ENCODE measurements at places on chromosomes 6 and 20.
A peak's percentile ranks its signal among the peaks of the same experiment; 100 is the strongest.

DNA sequence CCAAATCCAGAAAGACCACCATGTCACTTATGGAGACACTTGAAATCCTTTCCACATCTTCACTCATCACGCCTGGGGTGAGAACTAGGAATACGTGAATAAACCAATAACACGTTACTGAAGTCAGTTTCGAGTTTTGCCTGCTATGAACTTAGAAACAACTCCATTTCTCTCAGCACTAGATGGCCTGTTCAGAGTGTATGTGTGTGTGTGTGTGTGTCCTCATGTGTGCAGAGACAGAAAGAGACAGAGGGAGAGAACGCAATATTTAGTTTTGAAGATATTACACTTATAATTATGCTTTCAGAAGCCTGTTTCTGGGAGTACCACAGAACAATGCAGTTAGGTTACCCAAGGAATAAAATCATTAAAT, 81.2 kb upstream of the CCN6 start:
- DNase-seq, result peak; percentile 37

DNA sequence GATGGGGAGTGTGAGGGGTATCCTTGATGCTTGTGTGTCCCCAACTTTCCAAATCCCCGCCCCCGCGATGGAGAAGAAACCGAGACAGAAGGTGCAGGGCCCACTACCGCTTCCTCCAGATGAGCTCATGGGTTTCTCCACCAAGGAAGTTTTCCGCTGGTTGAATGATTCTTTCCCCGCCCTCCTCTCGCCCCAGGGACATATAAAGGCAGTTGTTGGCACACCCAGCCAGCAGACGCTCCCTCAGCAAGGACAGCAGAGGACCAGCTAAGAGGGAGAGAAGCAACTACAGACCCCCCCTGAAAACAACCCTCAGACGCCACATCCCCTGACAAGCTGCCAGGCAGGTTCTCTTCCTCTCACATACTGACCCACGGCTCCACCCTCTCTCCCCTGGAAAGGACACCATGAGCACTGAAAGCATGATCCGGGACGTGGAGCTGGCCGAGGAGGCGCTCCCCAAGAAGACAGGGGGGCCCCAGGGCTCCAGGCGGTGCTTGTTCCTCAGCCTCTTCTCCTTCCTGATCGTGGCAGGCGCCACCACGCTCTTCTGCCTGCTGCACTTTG, at the start of gene TNF:
TSS of gene TNF (plus strand) at position 231 of the 567 bp plus-strand sequence. CDS start at position 408, 177 bp downstream.
- peak; percentile 95 for DNase-seq

DNA sequence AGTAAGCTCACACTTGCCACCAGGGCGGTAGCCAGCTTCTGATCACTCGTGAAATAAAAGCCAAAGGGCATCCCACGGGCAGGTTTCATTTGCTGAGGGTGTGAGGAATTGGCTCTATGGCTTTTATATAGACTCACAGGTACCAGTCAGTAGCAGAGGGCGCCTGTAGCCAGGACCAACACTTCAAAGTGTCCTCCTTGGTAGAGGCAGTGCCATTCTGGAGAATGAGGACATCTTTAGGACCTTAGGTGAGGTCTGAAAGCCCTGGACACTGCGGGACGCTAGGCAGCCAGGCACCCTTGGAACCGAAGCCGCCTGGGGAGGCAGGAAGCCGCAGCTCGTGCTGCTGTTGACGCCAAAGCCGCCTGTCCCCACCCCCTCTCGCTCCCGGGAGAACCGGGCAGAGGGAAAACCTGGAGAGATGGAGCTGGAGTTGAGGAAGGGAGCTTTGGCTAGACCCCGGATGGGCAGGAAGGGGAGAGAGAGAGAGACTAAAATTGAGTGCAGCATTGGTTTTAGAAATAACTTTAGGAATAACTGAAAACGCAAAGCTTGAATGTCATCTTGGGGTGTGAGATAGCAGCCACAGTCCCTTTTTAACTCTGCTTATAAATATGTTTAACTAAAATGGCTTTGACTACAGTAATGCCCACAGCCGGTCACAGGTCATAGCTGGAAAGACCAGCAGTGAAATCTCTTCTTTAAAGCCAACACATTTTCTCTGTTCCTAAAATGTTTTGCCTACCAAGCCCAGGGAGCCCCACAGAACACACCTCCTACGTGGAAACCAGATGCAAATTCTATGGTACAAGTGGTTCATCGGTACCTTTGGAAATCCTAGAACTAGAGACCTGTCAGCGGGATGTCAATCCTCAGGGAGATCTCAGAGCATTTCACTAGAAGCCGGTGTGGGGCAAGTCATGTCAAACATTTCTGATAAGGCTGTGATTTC, 128.5 kb upstream of the CDYL start:
- peak; percentile 2 for DNase-seq

DNA sequence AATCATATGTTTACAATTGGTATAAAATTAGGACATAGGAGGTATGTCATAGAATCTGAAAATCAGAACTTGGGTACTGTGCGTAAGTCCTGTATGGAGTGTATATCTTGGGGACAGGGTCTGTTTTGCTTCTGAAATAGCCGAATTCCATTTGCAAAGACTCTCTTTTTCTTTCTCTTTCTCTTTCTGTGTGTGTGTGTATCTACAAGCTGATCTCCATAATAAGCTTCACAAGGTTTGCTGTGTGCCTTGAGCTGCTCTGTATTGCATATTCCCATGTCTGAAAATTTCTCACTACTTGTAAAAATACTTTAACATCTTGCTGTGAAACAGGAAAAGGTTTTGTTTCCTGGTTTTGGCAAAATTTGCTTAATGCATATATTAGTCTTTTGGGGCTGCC, 29.5 kb downstream of the STX11 start:
- no peak for DNase-seq

DNA sequence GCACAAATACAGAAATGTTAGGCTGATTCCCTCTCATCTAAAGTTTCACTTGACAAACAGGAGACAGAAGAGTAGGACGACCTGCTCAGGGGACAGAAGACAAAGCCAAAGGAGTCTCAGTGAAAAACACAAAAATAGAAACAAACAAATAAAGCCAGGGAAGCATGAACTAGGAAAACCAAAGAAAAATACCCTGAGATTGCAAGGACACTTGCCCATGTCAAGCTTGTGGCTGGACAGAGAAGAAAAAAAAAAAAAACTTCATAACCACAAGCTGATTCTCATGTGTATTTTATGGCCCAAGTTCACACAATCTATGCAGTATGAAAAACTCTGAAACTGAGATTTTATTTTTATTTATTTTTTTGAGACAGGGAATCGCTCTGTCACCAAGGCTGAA, 85.6 kb upstream of the BEND6 start:
- DNase-seq, result no peak

DNA sequence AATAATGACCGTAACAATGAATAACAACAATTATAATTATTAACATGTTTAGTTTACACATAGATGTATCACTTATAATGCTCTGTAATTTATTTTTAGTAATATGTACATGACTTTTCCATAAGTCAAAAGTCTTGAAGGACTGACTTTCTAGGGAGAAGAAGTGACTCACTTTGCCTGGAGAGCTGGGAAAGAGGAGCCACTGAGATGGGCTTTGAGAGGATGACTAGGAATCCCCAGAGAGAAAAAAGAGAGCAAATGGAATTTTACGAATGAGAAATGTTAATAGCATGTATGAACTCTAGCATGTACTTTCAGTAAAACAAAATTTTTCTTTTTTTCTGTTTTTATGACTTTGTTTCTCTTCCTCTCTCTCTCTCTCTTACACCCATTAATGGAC, 67.8 kb upstream of the RALY start:
- DNase-seq, result no peak

GRCh38 chr6:107629548-107630129, 139.7 kb downstream of the SOBP start:
- no peak for DNase-seq

GRCh38 chr6:11821781-11822180, 43.2 kb upstream of the ADTRP start:
- DNase-seq, result no peak

GRCh38 chr20:51444467-51444866, 98.1 kb downstream of the NFATC2 start:
- DNase-seq, result no peak

DNA sequence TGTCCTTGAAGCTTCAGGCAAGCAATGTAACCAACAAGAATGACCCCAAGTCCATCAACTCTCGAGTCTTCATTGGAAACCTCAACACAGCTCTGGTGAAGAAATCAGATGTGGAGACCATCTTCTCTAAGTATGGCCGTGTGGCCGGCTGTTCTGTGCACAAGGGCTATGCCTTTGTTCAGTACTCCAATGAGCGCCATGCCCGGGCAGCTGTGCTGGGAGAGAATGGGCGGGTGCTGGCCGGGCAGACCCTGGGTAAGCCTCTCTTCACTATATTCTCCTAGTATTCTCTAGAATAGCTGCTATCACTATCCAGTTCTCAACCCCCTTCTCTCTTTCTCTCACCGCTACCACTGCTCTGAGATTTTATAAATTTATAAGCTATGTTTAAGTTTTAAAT, 40.0 kb downstream of the EIF2S2 start:
- DNase-seq, result no peak

DNA sequence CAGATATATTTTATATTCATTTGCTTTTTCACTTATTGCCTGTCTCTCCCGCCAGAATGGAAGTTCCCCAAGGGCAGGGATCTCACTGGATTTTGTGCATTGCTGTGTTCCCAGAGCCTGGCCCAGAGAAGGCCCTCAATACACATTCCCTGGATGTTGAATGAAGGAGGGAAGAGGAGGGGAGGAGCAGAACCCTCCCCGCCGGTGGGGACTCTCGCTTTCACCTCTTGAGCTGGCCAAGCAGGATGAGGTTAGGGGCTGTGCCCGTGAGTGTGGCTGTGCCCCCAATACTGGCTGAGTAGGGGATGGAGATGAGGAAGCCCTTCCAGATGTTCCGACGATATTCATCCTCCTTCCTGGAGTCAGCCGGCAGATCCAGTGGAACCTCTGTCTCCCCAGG, 45.5 kb upstream of the OCSTAMP start:
- no peak for DNase-seq

GRCh38 chr6:107730106-107730505, 94.0 kb downstream of the SCML4 start:
- peak; percentile 69 for DNase-seq

GRCh38 chr20:30811885-30812671, 445.4 kb upstream of the DEFB115 start:
- DNase-seq, result no peak

- no peak for DNase-seq
These were observed 121.7 kb downstream of the BCAS1 start for GRCh38 chr20:53948383-53949318.

GRCh38 chr6:12324748-12325147, 34.6 kb downstream of the EDN1 start:
- DNase-seq, result no peak

DNA sequence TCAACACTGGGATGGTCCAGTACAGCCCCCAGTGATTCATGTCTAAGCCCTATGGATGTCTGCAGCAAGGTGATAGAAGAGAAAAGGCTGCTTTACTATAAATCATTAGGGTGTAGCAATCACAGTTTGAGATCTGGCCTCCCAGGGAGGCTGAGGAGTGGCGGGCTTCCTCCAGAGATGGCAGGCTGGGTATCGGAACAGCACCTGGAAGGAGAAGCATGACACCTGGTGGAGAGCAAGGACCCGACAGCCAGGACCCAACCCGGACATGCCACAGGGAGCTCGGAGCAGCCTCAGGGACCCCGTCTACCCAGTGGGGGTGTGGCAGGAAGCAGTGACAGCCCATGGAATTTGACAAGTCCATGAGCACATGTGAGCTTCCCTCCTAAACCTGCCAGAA, 114.8 kb upstream of the CD93 start:
- DNase-seq, result no peak

GRCh38 chr20:52484438-52484837, 292.9 kb upstream of the ZFP64 start:
- no peak for DNase-seq

DNA sequence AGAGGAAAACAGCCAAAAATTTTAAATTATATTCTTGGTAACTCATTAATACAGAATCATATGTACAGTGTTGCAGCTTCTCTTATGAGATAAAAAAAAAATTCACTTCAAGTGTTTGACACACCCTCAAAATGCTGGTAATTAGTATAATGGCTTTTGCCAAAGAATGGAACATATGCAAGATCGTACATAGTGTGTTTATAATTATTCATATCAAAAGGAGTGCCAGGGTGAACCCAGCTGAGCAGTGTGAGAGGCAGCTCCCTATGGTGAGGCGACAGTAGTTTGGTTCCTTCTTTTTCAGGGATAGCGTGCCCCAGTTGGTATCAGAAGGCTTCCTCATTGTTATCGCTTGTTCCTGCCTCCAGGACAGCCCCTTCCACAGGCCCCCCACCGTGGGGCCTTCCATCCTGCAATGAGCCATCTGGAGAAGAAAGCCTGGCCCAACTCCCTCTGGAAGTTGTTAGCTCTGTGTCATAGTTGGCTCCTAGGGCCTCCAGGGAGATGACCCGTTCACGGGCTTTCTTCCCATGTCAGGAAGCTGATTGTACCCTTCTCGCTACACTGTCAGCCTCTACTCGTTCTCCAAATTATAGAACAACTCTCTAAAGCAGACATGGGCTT, 150.7 kb downstream of the FRK start:
- DNase-seq, result no peak

DNA sequence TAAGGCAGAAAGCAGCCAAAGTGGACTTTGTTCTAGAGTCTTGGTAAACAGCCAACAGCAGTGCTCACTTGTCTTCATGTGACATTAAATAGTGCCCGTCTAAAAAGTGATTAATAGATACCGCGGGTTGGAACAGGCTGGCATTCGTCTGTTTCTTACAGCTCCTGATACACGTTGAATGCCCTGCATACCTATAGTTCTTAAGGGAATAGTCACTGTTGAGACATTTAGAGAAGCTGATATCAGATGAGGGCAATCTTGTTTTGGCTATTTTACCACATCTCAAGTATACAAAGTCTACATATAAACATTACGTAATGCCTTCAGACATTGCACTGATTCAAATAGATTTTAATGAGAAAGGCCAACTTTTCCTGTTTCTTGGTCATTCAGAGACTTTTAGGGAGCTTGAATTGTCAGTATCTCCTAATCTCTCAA, 374.9 kb upstream of the FLRT3 start:
- DNase-seq, result no peak

- DNase-seq, result no peak
These were observed 247.1 kb downstream of the HIVEP2 start for GRCh38 chr6:142697922-142698321.

DNA sequence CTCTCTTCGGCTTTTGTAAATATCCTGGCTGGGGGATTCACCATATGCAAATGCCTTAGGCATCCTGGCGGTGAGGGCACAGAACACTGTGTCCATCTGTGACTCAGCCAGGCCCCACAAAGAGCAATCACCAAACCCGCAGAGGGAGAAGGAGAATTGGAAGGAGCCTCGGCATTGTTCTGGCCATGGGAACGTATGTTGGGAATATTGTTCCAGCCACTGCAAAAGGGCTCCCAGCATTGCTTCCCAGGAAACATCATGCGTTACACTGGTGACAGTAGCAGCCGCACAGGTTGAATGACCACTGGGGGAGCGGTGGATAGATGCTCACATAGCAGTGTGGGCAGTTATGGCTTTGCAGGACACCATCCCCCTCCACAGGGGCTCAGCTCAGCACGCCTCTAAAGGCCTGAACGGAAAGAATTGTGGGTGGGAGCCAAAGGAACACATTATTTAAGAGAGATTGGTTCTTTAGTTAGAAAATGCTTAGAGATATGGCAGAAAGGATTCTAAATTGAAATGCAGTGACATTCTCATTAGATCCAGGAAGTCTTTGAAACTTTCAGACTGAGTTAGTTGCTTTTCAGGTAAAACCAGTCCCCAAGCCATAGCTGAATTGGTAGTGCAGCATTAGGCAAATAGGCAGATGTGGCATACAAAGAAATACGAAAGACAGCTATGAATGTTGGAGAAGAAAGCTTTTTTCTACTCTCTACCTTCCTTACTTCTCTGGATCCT, 104.3 kb downstream of the RNF144B start:
- DNase-seq, result no peak

GRCh38 chr6:165129086-165129485, 180.3 kb downstream of the C6orf118 start:
- DNase-seq, result no peak
